Mesenchymal stem cell (in vitro differentiated cells and primary cell): ENCODE measurements at places on chromosomes 12 and 14.
A peak's percentile ranks its signal among the peaks of the same experiment; 100 is the strongest.

- DNase-seq: no peak
Observed at GRCh38 chr14:68783408-68784225, 9.2 kb downstream of the ZFP36L1 start.

DNA sequence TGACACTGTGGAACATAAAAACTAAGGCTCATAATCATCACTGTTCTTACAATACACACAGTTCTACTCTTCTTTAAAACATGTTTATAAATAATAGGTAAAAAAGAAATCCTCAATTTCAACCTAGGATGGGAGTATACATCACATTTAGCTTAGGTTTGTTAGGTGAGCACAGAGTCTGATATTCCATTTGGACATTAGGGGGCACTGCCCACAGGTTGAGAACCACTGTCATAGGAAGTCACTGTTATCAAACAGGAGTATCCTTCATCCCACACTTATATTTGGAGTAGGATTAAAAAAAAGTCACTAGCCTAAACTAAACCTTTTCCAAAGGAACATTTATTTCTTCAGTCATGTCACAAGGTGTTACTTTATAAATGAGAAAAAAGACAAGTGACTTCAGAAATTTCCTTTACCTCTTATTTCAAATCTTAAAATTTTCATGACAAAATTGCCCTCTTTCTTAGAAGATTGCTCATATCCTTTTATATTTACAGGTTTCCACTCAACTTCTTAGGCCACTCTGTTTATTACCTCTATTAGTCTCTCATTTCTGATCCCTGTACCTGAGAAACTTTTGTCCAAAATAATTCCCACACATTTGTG, 240.6 kb downstream of the CPNE8 start:
- peak; percentile 33 for DNase-seq

DNA sequence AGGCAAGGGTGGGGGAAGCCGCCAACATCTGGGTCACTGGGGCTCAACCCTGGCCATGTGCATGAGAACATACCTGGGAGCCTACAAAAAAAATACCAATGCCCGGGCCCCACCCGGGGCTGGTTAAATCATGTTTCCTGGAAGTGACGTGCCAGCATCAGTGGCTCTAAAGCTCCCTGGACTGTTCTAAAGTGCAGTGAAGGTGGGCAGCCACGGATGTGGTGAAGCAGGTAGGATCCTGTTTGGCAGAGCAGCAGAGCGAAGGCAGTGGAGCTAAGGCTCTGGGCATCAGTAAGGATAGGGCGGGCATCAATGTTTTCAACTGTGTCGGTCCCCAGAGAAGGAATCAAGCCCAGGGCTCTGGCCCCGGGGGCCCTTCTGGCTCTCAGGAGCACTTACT, 525 bp upstream of the GPR68 start:
- DNase-seq: no peak

DNA sequence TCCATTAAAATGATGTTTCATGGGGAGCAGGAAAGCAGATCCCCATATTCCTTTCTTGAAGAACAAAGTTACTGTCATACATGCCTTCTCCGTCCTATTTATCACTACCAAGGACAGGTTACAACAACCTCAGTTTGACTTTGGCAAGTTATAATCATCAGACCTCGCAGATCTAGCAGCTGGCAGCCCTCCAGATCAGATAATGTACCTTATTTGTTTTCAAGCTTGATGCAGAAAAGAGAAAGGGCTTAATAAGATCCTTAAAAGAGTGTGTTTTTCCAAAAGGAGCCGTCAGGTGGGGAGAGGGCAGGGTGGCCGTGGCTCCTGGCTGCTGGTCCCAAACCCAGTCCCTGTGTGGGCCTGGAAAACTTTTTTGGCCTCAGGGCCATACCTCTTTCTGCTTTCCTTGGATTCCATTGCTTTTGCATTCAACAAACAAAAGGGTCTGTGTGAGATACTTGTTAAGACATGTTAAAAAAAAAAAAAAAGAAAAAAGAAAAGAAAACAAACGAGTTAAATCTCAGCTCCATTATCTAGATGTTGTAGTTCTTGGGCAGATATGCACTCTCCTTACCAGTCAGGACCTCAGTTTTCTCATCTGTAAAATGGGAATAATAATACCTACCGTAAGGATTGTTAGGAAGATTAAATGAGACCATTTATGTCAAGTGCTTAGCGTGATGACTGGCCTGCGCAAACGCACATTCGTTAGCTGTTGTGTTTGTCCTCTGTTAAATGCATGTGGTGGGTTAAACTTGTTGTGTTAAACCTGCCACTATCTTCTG, 64.6 kb downstream of the B4GALNT3 start:
- no peak for DNase-seq

DNA sequence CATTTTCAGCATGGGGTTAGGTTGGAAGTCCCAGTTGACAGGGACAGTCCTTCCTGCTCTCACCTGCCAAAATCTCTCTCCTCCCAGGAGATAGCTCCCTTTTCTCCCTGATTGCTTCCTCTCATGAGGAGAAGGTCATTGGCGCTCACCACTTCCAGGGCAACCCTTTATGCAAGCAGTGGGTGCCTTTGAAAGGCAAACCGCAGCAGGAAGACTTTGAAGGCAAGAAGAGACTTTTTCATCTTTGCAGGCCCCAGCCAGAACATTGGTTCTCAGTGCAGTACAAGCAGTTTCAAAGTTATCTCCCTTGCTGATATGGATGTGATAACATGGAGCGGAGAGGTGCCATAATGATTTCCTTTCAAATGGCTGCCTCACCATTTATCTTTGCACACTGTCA, 483.0 kb downstream of the DIO2 start:
- DNase-seq: no peak

DNA sequence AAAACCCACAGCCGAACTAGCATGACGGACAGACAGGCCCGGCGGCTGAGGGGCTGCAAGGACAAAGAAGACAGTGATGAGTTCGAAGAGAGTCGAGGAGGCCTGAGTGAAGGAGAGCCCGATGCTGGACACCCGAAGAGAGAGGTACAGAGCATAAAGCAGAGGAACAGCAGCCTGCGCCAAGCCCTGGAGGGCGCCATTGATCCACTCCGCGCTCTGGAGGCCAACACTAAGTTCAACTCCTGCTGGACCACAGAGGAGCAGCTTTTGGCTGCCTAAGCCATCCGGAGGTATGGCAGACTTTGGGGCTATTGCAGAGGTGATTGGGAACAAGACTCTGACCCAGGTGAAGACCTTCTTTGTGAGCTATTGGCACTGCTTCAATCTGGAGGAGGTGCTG, 7.8 kb upstream of the PLXNC1 start:
- peak; percentile 29 for DNase-seq

- no peak for DNase-seq
Observed at GRCh38 chr12:45732250-45732649, 2.7 kb downstream of the ARID2 start.

GRCh38 chr12:68199127-68199526, 26.5 kb downstream of the IL26 start:
- no peak for DNase-seq

- no peak for DNase-seq
Observed at GRCh38 chr12:82523996-82524395, 162.7 kb upstream of the TMTC2 start.

- DNase-seq: peak; percentile 91
Observed at GRCh38 chr12:7995266-7995963, 37.1 kb upstream of the FOXJ2 start.

DNA sequence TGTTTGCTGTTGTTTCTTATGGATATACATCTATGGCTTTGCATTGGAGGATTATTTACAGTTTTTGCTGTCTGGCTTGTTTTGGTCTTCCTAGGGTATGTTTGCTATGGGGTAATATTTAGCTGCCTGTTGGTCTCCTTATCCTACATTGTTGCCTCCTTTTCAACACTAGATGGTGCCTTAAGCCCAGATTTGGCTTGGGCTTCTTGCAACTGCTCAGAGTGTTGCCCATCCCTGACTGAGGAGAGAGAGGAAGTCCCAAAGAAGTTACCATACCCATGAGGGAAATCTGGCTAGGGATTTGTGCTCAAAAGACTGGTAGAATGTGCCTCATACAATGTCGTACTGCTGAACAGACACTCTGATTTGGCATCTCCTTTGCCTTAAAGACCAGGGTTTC, 94.6 kb upstream of the MUCL1 start:
- DNase-seq: peak; percentile 2

DNA sequence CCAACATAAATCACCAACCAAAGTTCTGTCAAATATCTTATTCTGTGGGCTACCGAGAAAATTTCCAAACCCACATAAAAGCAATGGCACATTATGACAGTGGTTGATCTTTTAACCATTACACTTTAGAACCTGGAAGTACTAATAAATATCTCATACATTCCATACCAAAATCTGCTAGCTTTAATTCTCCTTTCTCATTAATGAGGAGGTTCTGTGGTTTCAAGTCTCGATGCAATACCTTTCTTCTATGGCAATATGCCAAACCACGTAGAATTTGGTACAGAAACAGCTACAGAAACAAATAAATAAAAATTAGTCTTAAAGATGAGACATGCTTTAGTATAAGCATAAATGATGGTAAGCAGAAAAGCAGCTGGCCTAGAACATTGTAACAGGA, 100.7 kb downstream of the ELK3 start:
- DNase-seq: peak; percentile 31
